ENCODE measurements at places on chromosomes 3 and 15.

DNA sequence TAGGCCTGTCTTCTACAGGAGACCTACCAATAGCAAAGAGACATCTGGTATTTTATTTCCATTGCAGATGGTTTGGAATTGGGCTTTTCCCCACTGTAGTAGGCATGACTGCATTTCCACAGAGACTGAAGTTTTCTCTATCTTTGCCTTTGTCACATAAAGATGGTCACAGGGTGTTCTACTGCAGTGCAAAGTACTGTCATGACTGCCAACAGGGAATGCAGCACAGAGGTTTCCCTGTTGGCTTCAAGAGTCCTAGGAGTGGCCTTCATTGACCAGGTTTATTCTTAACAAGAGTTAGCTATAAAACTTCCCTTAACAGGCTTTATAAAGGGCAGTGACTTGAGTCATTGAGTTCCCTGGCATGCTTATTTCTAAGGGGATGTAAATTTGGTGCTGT, 36.8 kb upstream of the TM4SF4 start:
- ATAC-seq, result no peak

GRCh38 chr15:40102897-40103858, 5.5 kb downstream of the BMF start:
- no peak for ATAC-seq

DNA sequence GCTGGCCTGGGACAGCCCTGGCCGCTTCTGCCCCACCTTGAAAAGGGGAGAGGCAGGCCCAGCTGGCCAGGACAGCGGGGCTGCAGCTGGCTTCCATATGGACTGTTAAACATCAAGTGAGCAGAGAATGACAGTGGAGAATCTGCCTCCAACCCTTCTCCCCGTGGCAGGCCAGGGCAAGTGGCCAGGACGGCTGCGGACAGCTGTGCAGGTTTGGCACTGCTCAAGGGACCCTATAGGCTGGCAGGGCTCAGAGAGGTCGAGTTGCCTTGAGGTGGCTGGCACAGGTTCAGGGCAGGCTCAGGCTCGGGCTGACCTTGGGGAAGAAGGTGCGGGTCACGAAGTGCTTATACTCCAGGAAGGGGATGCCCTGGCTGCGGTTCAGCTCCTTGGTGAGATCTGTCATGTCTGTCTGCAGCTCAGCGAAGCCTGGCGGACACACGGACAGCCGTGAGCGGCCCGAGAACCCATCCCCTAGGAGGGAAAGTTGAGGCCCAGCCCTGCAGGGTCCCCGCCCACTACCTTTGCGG, 24.3 kb downstream of the H1-8 start:
- no peak for ATAC-seq

DNA sequence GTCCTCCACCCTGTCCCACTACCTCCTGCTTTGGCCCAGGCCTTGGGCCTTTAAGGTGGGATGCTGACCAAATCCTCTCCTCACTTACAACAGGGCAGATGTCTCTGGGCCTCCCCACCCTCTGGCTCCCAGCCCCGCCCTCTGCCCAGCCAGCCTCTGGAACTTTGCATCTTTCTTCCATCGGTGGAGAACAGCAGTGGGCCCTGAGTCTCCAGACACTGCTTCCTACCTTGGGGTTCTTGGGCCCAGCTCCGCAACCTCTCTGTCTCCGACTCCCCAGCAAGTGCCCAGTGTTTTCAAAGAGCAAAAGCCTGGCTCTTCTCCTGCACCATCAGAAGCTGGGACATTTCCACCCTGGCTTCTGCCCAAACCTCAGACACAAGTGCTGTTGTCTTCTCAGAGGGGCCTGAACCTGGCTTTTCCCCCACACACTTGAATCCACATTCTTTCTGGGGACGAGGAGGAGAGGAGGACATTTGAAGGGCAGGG, 33.1 kb downstream of the MRAS start:
- ATAC-seq, result no peak

- ATAC-seq, result no peak
Measured at GRCh38 chr3:171142985-171143384, 116.5 kb upstream of the SLC2A2 start.

- ATAC-seq, result no peak
Measured at GRCh38 chr3:150631515-150632221, 28.5 kb downstream of the SELENOT start.

All from activated T-helper 17 cell treated with anti-CD3 and anti-CD28 coated beads, Interleukin-2, amount 50 U/mL, for 72 hours (primary cell).